ENCODE measurements at places on chromosomes 5 and 9.

DNA sequence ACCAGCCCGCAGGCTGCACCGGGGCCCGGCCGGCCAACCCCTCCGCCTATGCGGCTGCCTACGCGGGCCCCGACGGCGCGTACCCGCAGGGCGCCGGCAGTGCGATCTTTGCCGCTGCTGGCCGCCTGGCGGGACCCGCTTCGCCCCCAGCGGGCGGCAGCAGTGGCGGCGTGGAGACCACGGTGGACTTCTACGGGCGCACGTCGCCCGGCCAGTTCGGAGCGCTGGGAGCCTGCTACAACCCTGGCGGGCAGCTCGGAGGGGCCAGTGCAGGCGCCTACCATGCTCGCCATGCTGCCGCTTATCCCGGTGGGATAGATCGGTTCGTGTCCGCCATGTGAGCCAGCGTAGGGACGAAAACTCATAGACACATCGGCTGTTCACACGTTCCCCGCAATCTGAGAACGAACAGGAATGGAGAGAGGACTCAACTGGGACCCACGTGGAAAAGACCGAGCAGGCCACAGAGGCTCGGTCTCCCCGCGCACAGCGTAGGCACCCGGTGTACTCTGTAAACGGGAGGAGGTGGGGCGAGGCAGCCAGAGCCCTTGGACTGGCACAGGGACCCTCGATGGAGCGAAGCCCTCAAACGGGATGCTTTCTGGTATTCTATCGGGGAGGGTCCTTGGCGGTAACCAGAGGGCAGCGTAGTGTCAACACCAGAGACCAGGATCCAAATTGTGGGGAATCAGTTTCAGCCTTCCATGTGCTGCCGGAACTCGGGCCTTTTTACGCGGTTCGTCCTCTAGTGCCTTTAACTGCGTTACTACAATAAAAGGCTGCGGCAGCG is 1.9 kb downstream of the FOXE1 start:
- no peak for DNase-seq

DNA sequence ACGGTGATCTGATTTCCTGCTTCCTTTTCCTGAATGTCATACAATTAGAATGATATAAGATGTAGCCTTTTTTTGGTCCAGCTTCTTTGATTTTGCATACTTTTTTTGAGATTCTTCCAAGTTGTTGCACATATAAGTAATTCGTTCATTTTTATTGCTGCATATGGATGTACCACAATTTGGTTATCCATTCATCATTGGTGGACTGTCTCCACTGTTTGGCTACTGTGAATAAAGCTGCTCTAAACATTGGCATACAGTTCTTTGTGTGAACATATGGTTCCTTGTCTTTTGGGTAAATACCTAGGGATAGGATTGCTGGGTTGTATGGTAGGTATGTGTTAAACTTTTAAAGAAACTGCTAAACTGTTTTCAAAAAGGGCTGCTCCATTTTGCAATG is 52.6 kb downstream of the OR1J1 start:
- no peak for DNase-seq

- no peak for DNase-seq
These were observed 10.3 kb upstream of the QRFP start for GRCh38 chr9:130906735-130907416.

- DNase-seq: no peak
These were observed 46.5 kb upstream of the GDNF start for GRCh38 chr5:37886242-37886905.

DNA sequence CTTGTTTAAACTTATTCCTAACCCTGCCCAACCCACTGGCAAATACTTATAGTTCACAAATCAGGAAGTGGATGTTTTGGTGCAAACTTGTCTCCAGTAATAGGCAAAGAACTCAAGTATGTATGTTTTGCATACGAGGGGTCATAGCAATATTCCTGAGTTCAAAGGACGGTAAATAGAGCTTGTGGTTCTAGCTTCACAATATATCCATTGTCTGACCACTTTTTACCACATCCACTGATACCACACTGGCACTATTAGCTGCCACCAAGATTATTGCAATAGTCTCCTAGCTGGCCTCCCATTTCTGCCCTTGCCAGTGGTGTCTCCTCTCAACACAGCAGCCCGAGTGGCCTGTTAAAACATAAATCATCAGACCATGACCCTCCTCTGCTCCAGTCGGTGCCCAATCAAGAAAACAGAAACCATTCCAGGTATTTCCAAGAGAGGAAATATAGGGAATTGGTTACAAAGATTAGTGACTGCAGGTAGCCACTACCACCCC is 17.0 kb downstream of the GRXCR2 start:
- DNase-seq: no peak

DNA sequence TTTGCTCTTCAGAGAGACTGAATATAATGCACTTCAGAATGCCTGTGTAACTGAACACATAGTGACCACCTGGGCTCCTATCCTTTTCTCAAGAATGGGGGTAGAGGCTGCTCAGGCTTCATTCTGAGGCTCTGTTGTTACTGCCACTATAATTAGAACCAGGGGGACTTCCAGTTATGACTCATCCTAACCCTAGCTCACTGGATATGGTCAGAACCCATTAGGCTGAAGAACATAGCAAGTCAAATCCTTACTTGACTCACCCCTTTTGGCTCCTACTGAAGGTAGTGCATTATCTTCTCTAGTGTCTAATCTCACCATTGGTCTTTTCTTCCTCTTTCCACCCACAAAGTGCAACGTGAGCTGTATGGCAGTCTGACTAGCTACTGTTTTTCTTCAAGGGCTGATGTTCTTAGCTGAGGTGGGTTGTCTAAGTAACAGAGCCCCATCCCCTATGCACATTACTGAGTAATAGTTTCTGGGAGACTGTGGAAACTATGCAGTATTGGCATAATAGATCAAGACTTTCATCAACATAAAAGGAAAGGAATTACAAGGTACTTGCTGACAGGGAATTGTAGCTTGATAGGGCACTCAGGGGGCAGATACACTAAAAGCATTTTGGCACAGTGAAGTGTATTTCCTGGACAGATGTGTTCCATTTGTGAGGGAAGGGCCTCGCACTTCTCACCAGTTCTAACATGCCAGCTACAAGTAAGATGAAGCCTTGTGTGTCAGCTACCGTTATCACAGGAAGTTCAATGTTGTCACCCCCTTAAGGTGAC is 431.0 kb upstream of the MEF2C start:
- DNase-seq: peak; percentile 4

DNA sequence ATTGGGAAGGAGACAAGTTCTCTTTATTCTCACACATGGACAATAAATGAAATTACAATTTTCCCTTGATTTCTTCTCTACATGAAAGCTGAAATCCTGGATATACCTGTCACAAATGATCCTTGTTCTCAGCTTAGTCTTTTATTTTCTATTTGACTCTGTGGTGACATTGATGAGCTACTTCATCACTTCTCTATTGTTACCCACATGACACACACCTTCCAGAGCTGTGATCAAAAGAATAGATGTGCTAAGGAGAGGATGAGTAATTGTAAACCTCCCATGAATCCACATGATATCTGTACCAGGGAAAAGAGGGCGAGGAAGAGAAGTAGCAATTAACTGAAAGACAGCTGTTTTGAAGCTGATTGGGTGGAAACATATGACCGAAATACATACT is 102.0 kb downstream of the CAVIN4 start:
- DNase-seq: no peak

GRCh38 chr5:54902791-54903473 is 82.5 kb downstream of the ESM1 start:
- DNase-seq: no peak

DNA sequence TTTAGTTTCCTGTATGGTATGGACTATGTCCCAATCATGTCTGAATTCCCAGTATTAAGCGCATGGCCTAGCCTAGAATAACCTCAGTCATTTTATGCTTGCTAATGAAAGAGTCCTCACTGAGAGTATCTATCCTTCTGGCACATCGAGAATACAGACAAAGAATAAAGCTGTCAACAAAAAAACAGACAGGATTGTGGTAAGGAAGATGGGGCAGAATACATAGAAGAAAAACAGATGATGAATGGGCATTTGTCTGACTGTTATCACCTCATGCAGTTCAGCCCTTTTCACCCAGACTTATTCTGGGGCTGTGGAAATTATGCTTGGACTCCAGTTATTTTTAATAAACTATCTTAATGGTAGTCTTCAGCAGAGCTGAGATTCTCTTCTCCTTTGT is 363.8 kb upstream of the TNC start:
- DNase-seq: no peak

DNA sequence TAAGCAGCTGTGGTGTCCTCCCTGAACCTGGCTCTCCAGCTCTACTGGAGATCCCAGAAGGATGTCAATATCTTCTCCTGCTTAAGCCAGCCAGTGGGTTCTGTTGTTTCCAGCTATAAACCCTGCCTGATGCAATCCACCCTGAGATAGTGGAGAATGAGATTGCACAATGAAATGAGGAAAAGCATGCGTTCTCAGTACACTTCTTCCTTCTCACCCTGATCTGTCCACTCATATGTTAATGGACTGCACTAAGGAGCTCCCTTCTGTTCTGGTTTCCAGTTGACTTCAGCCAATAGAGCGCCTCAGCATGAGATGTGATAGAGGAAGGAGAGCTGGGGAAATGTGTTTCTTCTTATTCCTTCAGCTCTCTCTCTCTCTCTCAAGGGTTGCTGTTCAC is 40.0 kb upstream of the CDH6 start:
- DNase-seq: no peak

- no peak for DNase-seq
These were observed 2.6 kb downstream of the FASTKD3 start for GRCh38 chr5:7866196-7866595.

DNA sequence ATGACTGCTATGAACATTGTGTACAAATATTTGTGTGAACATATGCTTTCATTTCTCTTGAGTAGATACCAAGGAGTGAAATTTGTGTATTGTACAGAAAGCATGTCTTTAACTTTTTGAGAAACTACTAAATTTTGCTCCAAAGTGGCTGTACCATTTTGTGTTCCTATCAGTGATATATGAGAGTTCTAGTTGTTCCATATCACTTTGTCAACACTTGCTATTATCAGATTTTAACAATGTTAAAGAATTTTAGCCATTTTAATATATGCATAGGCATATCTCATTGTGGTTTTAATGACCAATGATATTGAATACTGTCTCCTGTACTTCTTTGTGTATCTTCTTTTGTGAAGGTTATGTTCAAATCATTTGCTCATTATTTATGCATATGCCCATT is 142.9 kb upstream of the NR3C1 start:
- no peak for DNase-seq

DNA sequence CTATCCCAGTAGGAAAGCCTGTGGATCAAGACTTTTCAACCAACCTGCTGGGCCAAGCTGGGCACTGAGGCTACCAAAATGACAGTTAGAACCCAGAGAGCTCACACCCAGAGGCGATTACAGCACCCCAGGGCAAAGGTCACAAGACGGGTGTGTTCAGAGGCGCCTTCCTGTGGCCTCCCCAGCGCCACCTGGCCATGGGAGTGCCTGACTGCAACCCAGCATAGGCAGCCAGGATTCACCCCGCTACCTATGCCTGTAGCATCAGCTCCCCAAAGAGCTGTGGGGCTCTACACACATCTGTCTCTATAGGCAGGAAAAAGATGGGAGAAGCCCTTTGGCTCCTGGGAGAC is 33.5 kb downstream of the PDGFRB start:
- peak; percentile 82 for DNase-seq

- no peak for DNase-seq
These were observed 53.8 kb downstream of the GCNT1 start for GRCh38 chr9:76512826-76513225.

- no peak for DNase-seq
These were observed 195.4 kb downstream of the HSPA4 start for GRCh38 chr5:133247151-133247709.

DNA sequence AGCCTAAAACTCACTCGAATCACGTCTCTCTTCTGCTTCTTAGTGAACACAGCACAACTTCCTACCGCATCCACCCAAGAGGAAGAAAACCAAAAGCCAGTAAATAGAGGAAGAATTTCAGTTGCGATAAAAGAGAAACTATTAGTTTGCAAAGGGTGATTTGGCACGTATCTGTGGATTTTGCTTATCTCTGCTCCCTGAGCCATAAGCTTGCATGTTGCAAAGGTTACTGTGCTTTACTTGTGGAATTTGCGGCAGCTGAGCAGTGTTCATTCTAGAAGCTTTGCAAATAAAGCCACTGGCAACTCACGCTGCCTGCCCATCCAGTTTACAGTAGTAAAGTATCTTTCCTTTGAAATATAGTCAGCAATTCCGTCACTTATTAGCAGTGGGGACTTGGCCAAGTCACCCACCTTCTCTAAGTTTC is 149.0 kb upstream of the PCA3 start:
- no peak for DNase-seq

GRCh38 chr5:140135127-140135526 is 9.4 kb downstream of the IGIP start:
- DNase-seq: no peak

- no peak for DNase-seq
These were observed 47.6 kb upstream of the EXOC3 start for GRCh38 chr5:395156-395920.

DNA sequence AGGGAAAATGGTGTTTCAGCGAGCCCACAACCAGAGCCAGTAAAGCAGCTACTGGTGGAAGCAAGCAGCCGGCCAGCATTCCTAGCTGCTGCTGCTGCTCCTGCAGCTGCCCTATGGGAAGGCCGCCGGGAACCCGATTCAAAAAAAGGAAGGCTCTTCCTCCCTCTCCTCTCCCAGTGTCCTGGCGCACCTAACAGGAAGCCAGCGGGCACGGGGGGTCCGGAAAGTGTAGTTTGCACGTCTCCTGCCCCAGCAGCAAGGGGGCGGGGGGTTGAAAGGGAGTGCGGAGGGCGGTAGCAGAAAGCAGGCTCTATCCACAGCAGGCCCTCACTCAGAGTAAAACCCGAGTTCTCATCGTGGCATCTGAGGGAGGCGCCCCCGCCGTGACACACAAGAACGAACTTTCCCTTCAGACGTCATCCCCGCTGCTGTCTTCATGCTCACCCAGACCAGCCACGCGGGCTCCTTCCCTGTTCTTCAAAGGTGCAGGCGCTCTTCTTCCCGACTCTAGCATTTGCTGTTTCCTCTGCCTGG is 16.5 kb downstream of the GRXCR2 start:
- no peak for DNase-seq

- no peak for DNase-seq
These were observed 1.4 kb downstream of the OBP2B start for GRCh38 chr9:133207540-133208170.

- no peak for DNase-seq
These were observed 16.6 kb upstream of the C9orf152 start for GRCh38 chr9:110224583-110224982.

GRCh38 chr5:123549256-123549904 is 37.4 kb downstream of the CSNK1G3 start:
- no peak for DNase-seq

- no peak for DNase-seq
These were observed 6.1 kb upstream of the AFAP1L1 start for GRCh38 chr5:149265597-149265996.

DNA sequence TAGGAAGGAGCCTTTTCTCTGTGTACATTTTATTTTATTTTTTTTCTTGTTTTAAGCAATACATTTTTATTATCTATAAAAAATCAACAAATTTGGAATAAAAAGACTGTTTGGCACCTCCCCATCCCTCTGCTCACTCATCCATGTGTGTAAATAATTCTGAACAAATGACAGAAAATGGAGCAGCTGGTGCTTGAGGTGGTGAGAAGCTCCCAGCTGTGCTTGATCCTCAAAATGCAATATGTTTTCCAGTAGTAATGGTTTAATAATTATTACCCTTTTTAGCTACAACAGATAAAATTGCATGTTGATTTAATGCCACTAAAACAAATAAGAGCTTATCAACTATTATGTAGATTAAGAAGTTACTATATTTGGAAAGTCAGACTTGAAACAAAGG is 132.5 kb downstream of the CDH18 start:
- DNase-seq: no peak

- no peak for DNase-seq
These were observed 37.5 kb downstream of the SPRY4 start for GRCh38 chr5:142287096-142287972.
